ENCODE measurements at places on chromosomes 5 and 9. TPM values are rescaled to one million over a fixed set of nuclear protein-coding genes. Genes with fewer than 3 reads are reported as not detected.

Gene RABGAP1
- 58.6 TPM for total RNA-seq

Gene ADAMTS12
- 11.2 TPM for total RNA-seq

Gene TRAF1
- 6.0 TPM for total RNA-seq

Gene PCDHB14
- total RNA-seq = 3.0 TPM

Gene ADGRD2
- total RNA-seq = not detected

Gene IFNA14
- total RNA-seq = not detected

GRCh38 chr5:17042041-17042440 is 106.0 kb upstream of the MYO10 start:
- no peaks in the 10 kb centered on the region for H3K36me3 ChIP-seq
- no peak overlapping the region for H3K27ac ChIP-seq
- H3K4me1 ChIP-seq = no peaks in the 10 kb centered on the region
- no peak for DNase-seq
- no peaks in the 10 kb centered on the region for H3K27me3 ChIP-seq

DNA sequence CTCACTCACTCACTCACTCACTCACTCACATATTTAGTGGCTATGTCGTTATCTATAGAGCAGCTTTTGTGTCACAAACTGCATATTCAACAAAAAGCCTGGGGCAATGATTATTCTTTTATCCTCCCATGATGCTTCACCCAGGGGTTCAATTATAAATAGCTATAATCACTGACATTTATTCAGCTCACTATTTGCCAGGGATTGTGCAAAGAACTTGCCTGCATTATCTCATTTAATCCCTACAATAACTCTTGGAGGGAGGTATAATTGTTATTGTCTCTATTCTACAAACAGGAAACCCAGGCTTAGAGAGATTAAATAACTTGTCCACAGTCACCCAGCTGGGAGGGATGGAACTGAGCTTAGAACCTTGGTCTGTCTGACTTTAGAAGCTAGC is 298.0 kb upstream of the MSX2 start:
- no peak overlapping the region for H3K4me3 ChIP-seq
- no peaks in the 10 kb centered on the region for H3K36me3 ChIP-seq
- H3K4me1 ChIP-seq = no peaks in the 10 kb centered on the region
- DNase-seq = no peak

DNA sequence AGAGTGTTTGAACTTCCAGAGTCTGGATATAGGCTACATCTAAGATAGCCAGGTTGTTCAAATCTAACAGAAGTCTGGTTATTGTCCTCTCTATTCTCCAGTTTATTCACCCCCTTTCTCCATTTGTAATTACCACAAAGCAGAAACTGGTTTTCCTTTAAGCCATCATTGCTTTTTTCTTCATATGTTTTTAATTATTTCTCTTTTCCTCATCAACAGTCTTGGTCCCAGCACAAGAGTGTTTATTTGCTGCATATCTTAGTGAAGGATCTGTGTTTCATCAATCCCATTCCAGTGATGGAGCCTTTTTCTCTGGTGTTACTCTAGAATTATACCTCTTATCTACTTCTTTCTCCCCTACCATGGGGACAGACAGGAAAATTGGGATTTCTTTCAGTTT is 142.2 kb downstream of the CAMK4 start:
- no peak overlapping the region for H3K4me3 ChIP-seq
- no peaks in the 10 kb centered on the region for H3K27me3 ChIP-seq
- no peaks in the 10 kb centered on the region for H3K4me1 ChIP-seq
- H3K36me3 ChIP-seq = no peaks in the 10 kb centered on the region
- no peak for DNase-seq

- no peak for DNase-seq
- peaks cover 53% of the 10 kb centered on the region for H3K4me1 ChIP-seq
- H3K4me3 ChIP-seq = no peak overlapping the region
- no peaks in the 10 kb centered on the region for H3K36me3 ChIP-seq
Measured at GRCh38 chr5:140111011-140111858, 2.7 kb upstream of the PURA start.

All from upper lobe of right lung (tissue), 1 donor.